Pancreas (tissue), 10 donors: ENCODE measurements at places on chromosomes 7 and 10. TPM values are rescaled to one million over a fixed set of nuclear protein-coding genes. Genes with fewer than 3 reads are reported as not detected.

Gene GDI2
- total RNA-seq = 112 TPM

Gene NXPH1
- total RNA-seq = not detected

DNA sequence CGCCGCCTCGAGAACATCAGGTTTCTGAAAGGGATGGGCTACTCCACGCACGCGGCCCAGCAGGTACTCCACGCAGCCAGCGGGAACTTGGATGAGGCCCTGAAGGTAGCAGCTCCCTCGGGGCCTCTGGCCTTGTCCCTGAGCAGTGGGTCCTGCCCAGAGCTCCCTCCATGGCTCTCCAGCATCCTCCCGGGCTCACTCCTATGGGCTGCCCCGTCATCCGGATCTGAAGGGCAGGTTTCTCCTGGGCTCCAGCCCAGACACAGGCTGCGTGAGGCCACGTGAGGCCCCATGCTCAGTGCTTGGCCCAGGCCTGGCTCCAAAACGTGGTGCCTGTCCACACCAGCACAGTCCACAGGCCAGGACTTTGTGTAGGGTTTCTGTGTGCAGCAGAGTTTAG, 32.5 kb downstream of the NUB1 start:
- H3K4me1 ChIP-seq = no peaks in the 10 kb centered on the region
- no peak overlapping the region for H3K4me3 ChIP-seq
- H3K27ac ChIP-seq = no peak overlapping the region
- no peaks in the 10 kb centered on the region for H3K27me3 ChIP-seq
- DNase-seq = no peak
- H3K36me3 ChIP-seq = peaks cover 16% of the 10 kb centered on the region

Gene CCDC172
- not detected for total RNA-seq

GRCh38 chr10:59904426-59905065, 1.8 kb downstream of the CCDC6 start:
- H3K4me1 ChIP-seq = peaks cover 60% of the 10 kb centered on the region
- DNase-seq = no peak
- peak overlapping the region; percentile 99 for H3K4me3 ChIP-seq
- H3K27me3 ChIP-seq = no peaks in the 10 kb centered on the region
- H3K36me3 ChIP-seq = no peaks in the 10 kb centered on the region
- H3K27ac ChIP-seq = no peak overlapping the region

Gene ABCB1
- total RNA-seq = 7.0 TPM

DNA sequence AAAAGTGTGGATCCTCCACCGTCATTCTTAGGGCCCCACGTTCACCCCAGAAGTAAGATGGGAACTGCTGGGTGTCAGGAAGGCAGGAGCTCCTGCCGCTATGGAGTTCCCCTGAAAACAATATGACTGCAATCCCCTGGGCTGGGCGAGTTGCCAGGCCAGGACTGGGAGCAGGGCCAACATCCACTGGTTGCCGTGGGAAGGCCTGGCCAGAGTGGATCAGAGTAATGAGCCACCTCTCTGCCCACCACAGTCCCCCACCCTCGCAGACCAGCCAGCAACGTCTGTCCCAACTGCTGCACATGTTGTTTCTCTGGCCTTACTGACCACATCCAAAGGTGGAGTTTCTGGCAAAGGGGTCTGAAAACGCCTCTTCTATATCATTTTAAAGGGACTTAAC, 86.6 kb downstream of the STRA8 start:
- no peak overlapping the region for H3K4me3 ChIP-seq
- H3K27me3 ChIP-seq = no peaks in the 10 kb centered on the region
- no peaks in the 10 kb centered on the region for H3K36me3 ChIP-seq
- H3K27ac ChIP-seq = no peak overlapping the region

GRCh38 chr10:103717341-103718246, 137.8 kb downstream of the SH3PXD2A start:
- DNase-seq = no peak
- no peaks in the 10 kb centered on the region for H3K36me3 ChIP-seq
- peaks cover 5% of the 10 kb centered on the region for H3K4me1 ChIP-seq

Gene GRID2IP
- total RNA-seq = 0.76 TPM

DNA sequence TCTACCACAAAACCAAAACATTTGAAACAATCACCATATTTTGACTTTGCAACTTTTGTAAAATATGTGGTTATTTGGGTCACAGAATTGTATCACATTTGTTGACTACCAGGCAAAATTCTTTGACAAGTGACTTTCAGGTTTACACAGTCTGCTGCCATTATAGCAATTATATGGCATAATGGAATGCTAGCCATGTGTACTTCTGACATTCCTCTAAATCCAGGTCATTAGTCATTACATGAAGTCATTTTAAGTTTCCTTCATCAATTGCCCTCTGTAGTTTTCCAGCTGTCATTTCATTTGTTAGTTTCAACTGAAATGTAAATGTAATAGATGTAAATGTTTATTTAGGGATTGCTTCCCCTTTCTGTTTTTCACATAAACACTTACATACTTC, 137.5 kb downstream of the IMMP2L start:
- H3K27me3 ChIP-seq = no peaks in the 10 kb centered on the region
- H3K4me1 ChIP-seq = no peaks in the 10 kb centered on the region
- no peak for DNase-seq
- no peak overlapping the region for H3K4me3 ChIP-seq

DNA sequence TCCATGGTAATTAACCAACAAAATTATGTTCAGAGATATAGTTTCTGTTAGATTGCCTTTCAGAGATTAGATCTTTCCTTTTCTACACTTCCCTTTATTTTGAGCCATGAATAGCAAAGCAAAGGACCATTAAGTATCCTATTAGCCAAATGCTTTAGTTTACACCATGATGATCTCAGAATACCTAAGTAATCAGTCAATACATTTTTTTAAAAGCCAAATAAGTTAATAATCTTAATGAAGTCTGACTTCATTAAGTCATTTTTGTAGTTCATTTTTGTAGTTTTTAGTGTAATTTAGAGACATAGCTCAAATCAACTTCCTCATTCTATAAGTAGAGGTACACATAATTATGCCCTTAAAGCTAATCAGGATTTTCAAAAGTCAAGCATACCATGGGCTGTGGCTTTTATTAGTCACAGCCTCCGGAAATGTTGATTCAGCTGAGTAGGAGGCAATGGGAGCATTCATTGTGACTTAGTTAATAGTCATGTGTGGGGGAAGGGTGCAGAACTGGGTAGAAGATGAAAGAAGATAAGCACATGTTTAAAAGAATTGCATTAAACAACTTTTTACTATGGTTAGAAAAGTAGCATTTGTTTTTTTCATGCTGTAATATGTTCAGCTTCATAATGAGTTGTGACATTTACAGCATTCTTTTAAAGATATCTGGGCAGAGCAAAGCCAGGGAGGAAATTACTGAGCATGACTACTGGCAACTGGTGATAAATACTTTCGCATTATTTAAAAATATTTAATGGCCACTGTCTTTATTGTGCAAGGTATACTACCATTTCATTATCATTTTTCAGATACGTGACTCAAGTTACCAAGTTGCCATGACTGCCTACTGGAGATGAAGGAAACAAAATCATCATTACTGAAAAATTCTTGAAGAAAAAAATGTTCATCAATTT, 57.3 kb upstream of the CCDC71L start:
- H3K27ac ChIP-seq = peak overlapping the region; percentile 46
- no peak overlapping the region for H3K4me3 ChIP-seq
- H3K36me3 ChIP-seq = no peaks in the 10 kb centered on the region
- H3K27me3 ChIP-seq = no peaks in the 10 kb centered on the region

Gene ERVW-1
- total RNA-seq = not detected
